GM06990 (cell line): ENCODE measurements at places on chromosomes 16 and 17.

DNA sequence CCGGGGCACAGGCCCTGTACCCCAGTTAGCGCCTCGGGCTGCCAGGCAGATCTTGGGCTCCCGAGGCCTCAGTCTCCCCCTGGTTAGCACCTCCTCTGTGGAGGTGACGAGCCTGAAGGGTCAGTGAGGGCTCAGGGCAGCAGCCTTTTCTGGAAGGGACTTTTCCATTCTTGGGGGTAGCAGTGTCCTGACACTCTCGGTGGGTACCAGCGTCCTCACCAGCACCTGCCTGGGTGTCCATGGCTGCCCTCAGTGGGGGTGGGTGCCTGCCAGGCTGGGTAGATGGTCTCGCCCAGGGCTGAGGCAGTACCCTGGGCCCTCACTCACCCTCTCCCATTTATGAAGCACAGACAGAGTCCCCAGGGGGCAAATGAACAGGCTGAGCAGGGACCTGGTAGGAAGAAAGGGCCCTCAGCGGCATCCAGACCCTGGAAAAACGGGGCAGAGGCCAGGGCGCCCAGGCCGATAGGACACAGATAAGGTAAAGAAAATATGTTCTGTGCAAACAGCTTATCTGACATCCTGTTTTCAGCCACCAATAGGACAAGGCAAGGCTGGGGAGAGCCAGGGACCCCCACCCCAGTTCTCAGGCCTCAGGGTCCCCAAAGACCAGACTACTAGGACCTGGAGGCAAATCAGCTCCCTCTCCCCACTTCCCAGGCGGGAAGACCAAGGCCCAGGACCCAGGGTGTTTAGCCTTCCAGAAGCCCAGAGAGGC, 50.9 kb downstream of the ZFPM1 start:
- DNase-seq: no peak

DNA sequence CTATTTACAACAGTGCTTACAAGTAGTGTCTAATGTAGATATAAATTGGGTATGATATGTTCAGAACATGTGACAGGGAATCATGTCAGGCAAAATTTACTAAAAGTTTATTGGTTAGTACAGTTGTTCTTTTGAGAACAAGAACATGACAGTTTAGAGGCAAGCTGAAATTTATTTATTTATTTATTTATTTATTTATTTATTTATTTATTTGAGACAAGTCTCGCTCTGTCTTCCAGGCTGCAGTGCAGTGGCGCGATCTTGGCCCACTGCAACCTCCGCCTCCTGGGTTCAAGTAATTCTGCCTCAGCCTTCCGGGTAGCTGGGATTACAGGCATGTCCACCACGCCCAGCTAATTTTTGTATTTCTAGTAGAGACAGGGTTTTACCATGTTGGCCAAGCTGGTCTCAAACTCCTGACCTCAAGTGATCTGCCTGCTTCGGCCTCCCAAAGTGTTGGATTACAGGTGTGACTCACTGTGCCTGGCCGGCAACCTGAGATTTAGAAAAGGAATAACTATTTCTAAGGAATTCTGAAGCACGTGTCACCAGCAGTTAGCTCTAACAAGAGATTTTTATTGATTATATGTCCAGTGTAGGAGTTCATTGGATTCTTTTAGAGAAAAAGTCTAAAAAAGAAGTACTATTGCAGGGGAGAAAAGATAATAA, 24.9 kb downstream of the MRTFB start:
- no peak for DNase-seq

GRCh38 chr17:74981979-74982662, 5.3 kb upstream of the CDR2L start:
- peak; percentile 71 for DNase-seq

- no peak for DNase-seq
Measured at GRCh38 chr17:49110509-49110908, 22.1 kb upstream of the B4GALNT2 start.

DNA sequence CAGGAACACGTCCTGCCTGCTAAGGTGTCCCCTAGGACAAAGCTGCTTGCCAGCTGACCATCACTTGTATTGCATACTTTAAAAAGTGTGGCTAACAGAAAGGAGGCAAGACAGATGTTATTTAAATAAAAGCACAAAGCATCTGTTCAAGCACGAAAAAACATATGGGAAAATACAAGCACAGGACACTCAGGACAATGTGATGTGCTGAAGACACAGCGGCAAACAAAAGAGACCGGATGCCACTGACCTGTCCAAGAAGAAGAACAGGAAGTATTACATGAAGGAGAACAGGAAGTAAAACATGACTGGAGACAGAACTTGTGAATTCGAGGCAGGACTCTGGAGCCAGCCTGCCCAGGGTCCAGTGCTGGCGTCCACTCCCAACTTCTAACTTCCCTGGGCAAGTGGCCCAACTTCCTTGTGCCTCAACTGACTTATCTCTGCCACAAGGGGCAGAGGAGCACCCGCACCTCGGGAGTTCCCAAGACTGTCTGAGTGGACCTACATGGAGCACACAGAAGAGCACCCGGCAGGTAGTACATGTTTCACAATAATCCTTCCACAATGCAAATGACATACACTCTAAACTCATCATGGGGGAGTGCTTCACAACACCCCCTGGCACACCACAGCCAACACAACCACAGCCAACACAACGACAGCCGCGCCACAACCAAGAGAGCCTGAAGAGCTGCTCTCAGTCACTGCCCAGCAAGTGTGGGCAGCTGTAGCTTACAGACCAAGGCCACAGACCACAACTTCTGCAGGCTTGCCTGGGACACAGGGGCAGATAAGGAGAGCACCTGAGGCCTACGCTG, 36.6 kb downstream of the ANKRD11 start:
- DNase-seq: no peak

DNA sequence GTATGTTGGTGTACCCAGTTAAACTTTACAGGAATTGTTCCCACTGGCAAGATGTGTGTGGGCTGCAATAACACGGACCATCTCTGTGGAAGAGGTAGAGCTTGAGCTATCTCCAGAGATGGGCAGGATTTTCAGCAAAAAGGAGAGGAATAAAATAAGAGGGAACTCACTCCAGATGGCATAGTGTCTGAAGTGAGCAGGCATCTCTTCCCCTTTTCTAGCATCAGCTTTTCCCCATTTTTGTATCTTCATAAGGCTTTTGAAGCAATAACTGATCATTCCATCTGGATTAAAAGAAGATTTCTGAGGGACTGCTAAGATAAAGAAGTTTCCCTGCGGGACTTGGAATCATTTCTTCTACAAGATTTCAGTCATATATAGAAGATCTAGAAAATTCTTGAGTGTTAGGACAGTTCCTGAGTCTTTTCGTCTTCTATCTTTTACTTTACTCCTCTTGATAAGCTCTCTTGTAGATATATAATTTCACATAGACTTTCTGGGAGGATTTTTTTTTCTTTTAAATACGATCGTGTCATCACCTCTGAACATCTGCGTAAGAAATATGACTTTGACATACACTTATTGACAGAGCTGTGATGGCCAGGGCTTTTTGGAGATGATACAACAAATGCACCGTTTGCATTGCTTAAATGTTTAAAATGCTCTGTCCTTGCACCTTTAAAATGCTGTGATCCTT, 2.1 kb downstream of the CPD start:
- no peak for DNase-seq
